ENCODE measurements at places on chromosomes 7 and 10. TPM values are rescaled to one million over a fixed set of nuclear protein-coding genes. Genes with fewer than 3 reads are reported as not detected.

Gene GDF10
- not detected for polyA plus RNA-seq

Gene TAX1BP1
- 88.4 TPM for polyA plus RNA-seq

Gene APBB1IP
- polyA plus RNA-seq: 4.1 TPM

Gene GHRHR
- polyA plus RNA-seq: 0.75 TPM

Gene HHEX
- 3.1 TPM for polyA plus RNA-seq
